ENCODE measurements at places on chromosomes 4 and X.
A peak's percentile ranks its signal among the peaks of the same experiment; 100 is the strongest.

- no peak for DNase-seq
Observed at GRCh38 chr4:138111462-138112000, 130.6 kb downstream of the SLC7A11 start.

GRCh38 chrX:72306085-72306801 lies 529 bp upstream of the CITED1 start:
- DNase-seq: no peak

- no peak for DNase-seq
Observed at GRCh38 chr4:165095291-165095690, 17.4 kb downstream of the TMEM192 start.

- no peak for DNase-seq
Observed at GRCh38 chr4:110130576-110131358, 67.6 kb downstream of the ELOVL6 start.

DNA sequence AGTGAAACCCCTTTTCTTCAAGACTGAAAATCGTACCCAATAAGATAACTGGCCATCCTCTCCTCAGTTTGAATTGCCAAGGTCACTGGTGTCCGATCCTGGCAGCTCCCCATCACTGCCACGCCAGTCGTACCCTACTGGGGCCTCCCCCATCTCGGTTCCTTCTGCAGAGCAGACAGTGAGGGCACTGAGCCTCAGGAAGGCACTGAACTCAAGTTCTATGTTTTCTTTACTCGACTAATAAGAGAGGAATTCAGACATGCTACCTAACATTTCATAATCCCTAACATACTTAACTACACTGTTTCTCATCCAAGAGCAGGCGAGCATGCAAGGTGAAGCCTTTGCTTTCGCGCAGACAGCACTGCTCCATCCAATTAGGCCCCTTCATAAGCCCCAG lies 23.4 kb downstream of the ZFYVE28 start:
- no peak for DNase-seq

DNA sequence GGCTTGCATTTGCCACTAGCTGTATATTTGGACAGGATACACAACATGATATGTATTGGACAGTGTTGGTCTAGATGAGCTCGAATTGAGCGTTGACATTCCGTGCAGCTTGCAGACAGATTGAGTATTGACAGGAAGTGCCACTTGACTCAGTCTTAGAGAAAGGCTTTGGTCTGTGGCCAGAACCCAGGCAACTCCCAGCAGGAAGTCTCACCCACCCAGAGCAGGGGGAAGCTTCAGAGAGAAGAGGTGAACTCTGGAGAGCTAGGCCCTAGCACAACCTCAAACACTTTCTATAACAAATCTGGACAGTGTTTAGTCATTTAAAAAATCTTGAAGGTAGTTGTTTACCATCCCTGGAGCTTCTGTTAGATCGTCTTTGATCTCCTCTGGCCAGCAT lies 280.5 kb downstream of the FBXW7 start:
- DNase-seq: peak; percentile 85

GRCh38 chr4:183552274-183553146 lies 47.7 kb downstream of the ING2 start:
- no peak for DNase-seq

DNA sequence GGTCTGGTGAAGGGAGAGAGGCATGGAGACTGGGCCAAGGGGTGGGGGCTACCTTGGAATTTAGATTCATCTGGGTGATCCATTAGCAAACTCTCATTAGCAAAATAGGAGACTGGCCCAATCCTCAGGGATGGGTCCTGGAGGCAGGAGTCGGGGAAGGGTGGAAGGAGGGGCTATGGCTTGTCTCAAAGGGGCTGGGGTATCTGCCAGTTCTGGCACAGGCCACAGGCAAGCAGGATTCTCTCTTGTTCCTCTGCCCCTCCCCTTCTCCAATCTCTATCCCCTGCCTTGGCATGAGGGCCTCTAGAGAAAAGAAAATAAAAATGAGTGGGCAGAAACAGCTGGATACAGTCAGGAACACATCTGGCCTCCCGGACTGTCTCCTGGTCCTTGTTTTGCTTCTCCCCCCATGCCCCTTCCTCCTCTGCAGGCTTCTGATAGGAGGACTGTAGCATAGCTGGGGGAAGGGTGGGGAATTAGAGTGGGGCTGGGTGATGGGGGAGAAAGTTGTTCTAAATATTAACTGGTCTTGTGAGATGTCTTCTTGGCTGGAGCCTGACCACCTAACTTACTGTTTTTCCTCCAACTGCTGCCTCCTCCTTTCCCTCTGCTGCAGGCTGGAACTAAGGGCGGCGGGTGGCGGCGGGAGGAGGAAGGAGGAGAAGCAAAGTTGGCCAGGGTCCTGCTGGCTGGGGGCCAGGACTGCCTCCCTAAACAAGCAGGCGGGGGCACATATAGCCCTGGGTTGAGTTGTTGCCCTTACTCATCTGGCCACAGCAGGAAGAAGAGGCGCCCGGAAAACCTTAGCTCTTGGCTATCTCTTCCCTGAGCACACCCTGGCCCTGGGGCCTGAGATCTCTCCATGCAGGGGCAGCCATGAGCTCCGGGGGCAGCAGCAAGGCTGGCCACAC lies 53.3 kb upstream of the LAS1L start:
- no peak for DNase-seq

DNA sequence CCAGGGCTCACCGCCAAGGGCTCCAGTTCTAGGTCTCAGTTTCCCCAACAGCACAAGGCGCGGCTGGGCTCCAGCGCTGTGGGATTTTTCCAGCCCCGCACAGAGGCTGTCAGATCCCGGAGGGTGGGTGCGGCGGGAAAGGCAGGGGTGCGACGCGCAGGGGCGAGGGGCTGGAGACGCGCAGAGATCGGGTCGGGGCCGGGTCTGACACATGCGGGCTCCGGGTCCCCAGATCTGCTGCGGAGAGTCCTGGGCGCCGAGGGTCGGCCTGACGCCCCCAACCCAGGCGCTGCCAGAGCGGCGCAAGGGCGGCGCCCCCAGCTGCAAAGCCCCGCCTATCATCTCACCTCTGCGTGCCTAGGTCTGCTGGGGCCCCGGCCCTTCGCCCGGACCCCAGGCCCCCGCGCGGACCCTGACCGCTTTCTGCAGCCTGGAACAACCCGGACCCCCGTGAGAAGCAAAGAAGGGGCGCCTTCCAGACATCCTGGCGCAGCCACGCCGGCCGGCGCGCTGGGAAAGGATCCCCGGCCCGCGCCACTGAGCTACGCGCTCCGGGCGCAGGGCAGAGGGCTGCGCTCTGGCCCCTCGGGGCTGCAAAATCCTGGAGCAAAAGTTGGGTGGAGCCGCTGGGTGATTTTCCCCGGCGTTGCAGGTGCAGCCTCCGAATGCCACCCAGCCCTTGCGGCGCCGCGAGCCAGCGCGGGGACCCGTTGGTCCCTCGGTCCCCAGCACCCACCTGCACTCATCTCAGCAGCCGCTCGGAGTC lies 486 bp downstream of the ABLIM2 start:
- no peak for DNase-seq

- peak; percentile 31 for DNase-seq
Observed at GRCh38 chrX:115898382-115899001, 272.1 kb upstream of the AGTR2 start.

GRCh38 chrX:45447995-45448394 lies 247.3 kb upstream of the DIPK2B start:
- DNase-seq: no peak

DNA sequence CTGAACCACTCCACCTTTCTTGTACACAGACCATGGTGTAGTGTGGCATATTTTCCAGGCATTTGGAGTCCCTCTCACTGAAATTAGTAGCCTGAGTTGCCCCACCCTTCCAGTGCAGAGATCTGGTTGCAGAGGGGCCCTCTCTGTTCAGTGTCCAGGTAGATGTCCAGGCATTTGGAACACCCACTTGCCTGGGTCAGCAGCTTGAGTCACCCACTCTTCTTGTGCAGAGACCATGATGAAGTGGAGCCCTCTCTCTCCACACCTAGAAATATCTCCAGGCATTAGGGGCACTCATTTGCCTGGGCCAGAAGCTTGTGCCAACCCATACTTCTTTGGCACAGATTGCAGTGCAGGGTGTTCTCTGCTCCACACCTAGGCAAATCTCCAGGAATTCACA lies 2733.3 kb downstream of the PCDH7 start:
- DNase-seq: no peak

DNA sequence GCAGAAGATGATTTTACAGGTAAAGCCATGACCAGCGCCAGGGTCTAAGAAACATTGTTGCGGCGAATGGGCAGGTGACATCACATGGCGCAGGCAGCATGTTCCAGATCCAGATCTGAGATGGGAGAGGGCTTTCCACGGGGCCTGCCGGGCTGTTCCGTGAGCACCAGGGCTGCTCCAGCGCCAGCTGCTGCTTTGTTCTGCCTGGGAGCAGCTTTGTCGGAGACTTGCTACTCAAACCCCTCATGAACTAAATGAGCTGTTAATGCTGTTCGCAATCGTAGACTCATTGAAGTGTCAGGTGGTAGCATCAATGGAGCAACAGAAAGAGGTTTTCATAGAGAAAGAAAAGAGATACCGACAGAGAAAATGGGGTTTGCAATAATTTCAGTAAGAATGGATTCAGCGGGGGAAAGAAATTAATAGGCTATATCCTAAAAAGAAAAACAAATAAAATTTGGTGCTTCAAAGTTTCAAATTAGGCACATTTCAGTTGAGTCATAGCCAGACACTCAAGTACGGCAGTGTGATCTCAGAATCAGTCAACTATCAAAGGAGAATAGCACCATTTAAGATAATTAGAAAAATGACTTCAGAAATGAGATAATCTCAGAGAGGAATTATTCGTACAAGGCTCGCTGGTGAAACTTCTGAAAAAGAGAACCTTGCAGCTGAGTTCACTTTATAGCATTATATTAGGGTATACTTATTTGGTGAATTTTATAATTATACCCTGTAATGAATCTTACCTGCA lies 23.9 kb downstream of the SORBS2 start:
- DNase-seq: no peak

GRCh38 chrX:31099536-31100090 lies 27.8 kb upstream of the FTHL17 start:
- no peak for DNase-seq

DNA sequence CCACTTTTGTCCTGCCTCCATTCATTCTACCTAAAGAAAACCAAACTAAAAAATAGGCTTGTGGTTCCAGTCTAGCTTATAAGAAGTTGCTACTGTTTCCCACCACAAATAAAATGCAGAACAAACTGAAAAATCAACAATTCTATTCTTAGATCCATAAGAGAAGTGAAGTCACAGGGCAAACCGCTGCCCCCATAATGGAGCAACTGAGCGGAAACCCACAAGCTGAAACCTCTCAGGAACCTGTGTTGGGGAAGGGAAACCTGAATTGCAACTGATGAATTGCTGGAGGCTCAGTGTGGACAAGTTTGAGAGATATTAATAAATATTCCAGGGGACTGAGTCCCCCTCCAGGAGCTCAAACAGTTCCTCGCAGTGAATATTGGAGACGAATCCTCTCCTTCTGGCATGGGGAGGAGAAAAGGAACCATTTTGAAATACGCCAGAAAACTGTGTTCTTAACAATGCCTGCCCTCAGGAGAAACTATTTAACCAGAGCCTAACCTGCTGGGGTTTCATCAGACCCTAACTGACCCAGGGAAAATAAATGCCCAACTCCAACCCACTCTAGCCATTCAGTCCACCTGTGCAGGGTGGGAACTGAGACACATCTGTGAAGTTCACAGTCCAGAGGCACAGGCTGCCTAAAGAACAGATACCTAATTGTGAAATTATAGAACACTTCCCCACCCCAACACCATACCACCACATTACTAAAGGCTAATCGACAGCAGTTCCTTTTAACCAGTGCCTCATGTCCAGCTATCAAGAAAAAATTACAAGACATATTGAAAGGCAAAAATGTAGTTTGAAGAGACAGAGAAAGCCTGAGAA lies 22.8 kb upstream of the SH3RF1 start:
- no peak for DNase-seq

DNA sequence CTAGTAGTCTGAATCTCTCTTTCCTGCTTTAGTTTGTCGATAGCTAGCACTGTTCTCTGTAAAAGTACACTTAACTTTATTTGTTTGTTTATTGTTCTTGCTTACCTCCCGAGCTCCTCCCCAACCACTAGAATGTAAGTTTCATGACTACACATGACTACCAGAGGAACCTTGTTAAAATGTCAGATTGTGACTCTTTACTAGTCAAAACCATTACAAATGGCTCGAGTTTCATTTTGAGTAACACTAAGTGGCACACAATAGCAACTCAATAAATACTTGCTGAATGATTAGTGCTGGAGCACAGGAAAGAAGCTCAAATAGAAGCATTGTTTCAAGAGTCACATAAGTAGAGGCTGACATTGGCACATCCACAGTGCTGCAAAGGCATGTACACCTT lies 116.1 kb downstream of the MAPK10 start:
- DNase-seq: no peak

- DNase-seq: no peak
Observed at GRCh38 chr4:183200453-183200852, 101.4 kb downstream of the WWC2 start.

DNA sequence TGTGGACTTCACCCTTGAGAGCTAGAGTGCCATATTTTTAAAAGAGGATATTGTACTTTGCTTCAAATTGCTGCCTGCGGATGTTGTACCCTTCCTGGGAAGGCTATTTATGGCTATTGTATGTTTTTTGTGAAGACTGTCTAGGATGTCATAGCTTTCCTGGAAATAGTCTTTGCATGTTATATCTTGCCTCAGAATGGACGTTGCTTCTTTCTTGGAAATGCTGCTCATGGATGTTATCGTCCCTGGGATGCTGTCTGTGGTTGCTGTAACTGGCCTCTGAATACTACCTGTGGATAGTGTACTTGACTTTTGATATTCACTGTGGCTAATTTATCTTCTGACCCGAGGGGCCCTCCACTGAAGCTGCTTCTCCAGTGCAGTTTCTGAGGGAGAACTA lies 146.8 kb downstream of the ENOX2 start:
- DNase-seq: no peak

- no peak for DNase-seq
Observed at GRCh38 chrX:80206647-80207046, 192.1 kb downstream of the TBX22 start.

DNA sequence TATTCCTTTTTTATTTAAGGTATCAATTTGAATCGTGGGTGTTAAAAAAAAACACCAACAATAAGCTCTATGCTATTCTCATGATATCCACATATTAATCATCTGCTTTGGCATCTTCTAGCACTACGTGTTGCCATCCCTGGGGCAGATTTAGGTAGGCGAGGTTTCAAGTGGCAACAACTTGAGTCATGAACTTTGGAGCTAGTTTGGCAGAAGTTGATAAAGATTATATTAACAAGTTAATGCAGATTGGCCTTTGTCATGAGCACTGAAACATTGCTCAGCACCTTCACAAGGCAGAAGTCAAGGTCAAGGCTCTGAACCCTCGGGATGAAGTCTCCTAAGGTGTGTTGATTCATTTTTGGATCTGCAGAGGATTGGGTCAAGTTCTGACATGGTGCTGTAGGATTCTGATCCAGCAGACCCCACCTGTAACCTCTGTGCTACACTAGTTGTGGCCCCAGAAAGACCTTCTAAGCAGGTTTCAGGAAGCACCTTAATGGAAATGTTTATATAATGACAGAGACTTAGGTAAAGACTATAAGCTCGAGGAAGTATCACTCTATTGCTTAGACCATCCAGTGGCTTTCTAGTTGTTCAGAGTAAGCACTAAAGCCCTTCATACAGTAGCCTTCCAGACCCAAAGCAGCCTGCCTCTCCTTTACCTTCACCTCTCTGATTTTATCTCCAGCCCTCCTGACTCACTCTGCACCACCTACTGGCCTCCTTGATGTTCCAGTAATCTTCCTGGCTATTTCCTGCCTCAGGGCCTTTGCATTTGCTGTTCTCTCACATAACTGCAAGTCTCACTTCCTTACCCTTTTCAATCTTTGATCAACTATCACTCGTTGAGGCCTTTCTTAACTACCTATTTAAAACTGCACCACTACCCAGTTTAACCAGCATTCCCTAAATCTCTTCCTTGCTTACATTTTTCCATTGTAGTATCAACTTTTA lies 117.0 kb upstream of the SLC4A4 start:
- no peak for DNase-seq

Data from CD4-positive, alpha-beta T cell treated with Interleukin-6 at 100 ng/mL for 8 hours (primary cell).